ENCODE measurements at places on chromosomes 16 and 17.
A peak's percentile ranks its signal among the peaks of the same experiment; 100 is the strongest.

GRCh38 chr17:60463157-60463835, 41.0 kb downstream of the CHCT1 start:
- no peak for DNase-seq

DNA sequence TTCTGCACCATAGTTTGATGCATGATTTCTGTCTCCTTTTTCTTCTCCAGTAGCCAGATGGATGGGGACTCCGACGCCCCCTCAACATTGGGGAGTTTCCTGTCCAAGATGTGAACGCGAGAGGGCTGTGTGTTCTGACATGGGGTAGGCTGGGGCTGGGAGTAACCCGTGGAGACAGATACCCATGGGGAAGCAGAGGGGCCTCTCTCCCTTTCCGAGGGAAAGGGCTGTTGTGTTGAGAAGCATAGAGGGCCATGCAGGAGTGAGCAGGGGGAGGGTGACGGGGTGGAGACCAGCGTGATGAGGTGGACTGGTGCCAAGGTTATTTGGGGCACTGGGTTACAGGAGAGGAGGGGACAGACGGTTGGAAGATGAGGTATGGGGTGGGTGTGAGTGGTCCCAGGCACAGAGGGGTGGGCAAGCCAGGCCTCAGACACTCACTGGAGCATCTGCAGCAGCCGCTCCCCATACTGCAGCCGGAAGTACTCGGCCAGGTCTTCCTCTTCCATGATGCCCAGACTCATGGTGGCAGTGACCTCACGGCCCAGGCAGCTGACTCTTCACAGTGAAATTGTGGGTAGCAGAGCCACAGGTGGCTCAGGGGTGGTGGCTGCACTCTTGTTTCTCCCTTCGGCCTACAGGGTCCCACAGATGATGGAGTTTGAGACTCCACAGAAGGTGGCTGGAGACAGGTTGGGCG, 400 bp downstream of the CCDC42 start:
- no peak for DNase-seq

DNA sequence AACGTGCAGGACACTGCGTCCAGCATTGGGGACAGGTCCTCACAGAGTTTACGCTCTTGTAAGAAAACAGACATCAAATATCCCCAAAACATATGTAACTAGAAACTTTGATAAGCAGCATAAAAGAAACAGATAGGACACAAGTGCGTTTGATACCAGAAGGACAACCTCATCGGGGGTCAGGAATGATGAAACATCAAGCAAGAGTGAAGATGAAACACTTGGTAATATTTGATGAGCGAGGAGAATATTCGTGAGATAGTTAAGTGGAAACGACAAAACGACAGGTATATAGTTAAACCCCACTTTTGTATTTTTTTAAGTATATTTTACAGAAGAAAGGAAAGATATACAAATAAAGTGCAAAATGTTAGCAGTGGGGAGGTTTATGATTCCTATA, 55.9 kb downstream of the NXN start:
- no peak for DNase-seq

DNA sequence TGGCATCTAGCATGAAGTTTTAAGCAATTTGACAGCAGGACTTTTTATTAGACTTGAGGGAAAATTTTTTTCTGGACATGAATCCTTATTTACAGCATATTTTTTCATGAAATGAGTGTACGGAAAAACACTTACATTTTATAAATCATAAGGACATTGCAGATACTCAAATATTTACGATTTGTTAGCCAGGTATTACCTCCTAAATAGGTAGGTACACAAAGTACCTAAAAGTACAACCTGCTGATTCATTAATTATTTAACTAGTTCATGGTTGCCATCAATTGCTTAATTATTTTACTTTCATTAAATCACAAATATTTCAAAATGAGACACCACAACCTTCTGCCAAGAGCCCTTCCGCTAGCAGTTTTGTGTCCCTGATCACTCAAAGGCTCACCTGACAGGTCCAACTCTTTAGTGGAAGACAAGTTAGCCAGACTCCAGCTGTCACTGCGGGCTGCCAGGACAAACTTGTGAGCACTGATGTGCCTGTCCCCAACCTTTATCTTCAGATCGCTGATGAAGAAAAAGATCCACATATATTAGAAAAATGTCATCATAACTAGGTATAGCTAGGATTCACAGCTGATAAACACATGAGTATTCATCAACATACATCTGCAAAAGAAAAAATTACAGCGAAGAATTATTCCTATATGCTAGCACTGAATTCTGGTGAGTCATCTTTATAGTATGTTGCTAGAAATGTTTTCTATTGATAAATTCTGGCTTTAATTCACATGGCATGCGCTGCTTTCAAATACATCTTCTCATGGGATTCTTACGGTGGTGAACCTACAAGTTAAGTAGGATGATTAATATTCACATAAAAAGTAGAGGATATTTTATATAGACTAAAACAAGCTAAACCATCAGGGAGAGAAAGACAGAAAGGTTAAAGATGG, 28.2 kb downstream of the ANKFY1 start:
- no peak for DNase-seq

GRCh38 chr17:74380959-74381808, 13.9 kb downstream of the GPR142 start:
- DNase-seq: no peak

DNA sequence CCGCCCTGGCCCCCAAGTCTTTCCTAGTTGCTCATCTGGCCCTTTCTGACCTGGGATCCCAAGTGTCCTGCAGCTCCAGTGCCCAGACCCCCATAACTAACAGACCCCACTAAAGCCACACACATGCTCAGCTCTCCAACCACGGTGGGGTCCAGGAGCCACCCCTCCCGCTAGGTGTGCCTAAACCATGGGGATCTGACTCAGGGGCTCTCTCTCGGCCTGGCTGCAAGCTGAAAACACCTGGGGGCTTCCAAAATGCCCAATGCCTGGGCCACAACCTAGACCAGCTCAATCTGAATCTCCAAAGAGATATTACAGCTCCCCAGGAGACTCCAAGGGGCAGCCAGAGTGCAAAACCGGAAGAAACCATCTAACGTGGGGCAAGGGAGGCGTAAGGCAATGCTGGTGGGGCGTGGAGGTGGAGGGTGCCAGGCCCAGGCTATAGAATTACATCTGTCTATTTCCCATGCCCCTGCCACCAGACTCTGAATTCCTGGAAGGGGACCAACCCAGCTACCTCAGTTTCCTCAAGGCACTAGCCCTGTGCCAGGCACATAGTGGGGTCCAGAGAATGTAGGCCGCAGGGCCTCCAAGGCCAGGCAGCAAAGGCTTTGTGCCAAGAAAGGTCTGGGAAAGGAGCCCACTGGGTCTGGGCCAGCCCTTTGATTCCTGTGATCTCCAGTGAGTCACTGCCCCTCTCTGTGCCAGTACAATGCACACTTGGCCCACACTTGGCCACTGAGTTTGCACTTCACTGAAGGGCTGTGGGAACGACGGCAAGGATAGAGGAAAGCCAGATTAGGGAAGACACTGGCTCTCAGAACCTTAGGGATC, 3.3 kb downstream of the CD2BP2 start:
- DNase-seq: peak; percentile 74

DNA sequence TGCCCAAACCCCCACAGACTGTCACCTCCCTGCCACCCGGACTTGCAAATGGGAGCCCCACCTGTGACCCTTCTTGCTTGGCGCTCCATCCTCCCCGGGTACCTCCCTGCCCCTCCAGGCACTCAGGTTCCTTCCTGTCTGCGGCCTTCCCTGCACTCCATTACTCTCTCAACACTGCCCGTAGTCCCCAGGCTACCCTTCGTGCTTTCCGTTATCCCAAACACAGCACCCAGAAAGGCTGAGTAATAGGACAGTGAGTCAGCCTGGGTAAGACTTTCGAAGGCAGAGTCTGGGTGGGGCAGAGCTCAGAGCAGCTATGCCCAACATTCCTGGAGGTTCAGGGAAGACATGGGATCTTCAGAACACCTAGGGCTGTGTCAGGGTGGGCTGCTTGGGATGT, 16.6 kb upstream of the C16orf74 start:
- peak; percentile 75 for DNase-seq

DNA sequence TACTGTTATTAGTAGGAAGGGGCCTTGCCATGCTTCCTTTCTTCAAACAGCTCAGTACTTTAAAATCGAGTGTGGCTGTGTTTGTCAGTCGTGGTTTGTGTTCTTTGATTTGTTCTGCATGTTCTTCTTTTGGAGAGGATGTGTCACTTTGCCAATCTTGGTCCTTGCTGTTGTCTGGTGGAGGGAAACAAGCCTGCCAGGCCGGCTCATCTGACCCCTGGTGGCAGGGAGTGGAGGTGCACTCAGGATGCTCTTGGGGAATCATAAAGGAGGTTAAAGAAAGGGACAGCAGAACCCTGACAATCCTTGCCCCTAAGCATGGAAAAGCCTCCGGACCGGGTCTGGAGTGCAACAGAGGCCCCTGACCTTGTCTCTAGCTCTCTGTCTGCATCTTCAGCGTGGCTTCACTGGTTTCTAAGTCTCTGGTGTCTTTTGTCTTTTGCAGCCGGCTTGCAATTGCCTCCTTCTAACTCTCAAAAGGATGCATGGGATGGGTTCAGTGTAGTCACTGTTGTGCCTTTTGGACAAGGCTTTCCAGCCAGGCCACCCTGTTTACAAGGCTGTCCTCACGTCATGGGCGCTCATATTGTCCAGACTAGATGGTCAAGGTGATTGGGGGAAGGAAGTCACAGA, 135.8 kb downstream of the WWOX start:
- DNase-seq: peak; percentile 78

DNA sequence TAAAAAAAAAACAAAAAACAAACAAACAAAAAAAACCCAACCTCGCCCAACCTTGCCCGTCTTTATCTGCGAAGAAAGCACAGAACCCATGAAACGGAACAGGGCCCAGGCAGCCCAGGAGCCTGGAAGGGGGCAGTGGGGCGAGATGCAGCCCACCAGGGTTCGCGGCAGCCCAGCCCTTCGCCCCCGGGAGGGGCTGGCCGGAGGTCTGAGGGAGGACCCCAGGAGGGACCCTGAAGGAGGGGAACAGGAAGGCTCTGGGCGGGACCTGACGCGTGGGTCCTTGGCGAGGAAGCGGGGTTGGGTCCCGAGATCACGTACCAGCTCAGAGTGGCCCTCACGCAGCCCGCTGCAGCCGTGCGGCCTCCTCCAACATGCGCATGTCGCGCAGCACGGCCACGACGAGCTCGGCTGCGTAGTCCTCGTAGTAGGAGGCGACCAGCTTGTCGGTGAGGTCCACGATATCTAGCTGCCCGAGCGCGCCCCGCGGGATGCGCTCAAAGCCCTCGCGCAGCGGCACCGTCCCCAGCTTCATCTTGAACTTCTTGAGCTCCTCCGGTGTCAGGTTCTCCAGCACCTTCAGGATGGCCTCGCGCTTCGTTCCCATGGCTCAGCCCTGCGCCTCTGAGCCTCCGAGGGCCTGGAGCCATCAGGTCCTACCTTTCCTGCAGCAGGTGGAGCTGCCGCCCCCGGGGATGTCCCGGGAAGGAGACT, at the start of gene PYDC1:
PYDC1 (minus strand) TSS at position 714 of the 714 bp plus-strand sequence; CDS start at position 607, 107 bp downstream.
- DNase-seq: no peak

DNA sequence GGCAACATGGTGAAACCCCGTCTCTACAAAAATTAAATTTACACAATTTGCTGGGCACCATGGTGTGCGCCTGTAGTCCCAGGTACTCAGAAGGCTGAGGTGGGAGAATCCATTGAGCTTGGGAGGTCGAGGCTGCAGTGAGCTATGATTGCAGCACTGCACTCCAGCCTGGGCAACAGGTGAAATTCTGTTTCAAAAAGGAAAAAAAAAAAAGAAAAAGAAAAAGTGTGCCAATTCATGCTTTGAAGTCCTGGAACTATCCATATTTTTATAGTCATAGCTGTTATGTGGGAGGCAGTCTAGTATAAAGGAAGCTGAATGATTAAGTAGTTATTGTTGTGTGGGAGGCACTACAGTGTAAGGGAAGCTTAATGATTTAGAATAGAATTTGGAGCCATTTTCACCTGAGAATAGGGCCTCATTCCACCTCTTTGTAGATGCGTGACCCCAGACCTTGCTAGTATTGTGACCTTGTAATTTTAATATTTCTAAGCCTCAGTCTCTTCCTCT, 31.6 kb downstream of the IQCK start:
- DNase-seq: no peak

GRCh38 chr16:9258423-9259051, 167.1 kb downstream of the HAPSTR1 start:
- peak; percentile 73 for DNase-seq

GRCh38 chr16:19876501-19877059, 8.1 kb downstream of the GPRC5B start:
- no peak for DNase-seq

- no peak for DNase-seq
Observed at GRCh38 chr17:14731591-14731990, 430.7 kb downstream of the HS3ST3B1 start.

GRCh38 chr16:63323722-63324705, 1287.8 kb upstream of the CDH8 start:
- DNase-seq: no peak

DNA sequence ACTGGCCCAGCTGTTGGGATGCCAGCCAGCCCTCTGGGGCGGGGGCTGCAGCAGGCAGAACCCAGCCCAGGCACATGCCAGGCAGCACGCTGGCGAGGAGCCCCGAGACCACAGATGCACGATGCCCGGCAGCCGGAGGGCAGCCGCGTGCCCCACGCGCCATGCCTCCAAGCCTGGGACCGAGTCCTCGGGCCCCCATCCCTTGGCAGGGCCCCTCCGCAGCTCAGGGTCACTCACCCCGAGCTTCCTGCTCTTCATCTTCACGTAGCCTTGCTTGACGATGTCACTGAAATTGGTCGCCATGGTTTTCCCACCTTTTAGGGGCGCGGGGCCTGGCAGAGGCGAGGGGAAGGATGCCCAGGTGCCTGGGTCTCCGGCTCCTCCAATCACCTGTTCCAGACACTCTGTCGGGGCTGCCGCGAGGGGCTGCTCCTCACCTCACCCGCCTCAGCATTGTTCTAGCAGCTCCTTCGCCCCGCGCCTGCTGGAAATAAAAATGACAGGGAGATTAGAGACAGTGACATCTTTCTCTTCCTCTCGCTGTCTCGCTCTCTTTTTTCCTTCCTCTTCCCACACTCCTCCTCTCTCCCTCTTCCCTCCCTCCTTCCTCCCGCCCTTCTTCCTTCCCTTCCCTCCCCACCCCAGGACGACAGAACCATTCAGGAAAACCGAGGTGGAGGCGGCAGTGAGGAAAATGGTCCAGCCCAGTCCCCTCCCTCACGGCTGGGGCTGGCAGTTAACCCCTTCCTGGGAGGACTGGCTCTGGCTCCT, 6.9 kb downstream of the DOK4 start:
- DNase-seq: peak; percentile 53

DNA sequence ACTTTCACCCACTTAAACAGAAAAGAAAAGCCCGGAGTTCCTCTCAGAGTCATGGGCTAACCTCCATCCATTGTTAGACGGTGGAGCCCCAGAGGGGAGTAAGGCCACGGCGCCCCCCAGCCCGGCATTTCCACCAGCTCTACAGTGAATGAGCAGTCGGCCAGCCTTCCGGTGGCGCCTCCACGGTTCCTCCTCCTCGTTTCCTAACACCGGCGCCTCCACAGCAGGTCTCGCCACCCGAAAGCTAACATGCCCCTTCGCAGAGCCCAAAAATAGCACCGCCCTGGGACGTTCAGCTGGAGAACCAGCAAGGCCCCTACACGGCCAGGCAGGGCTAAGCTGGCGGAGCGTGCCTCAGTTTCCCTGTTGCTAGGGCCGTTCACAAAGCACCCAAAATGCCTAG, 858 bp downstream of the MMD start:
- peak; percentile 86 for DNase-seq

Data from posterior cingulate gyrus (tissue), 11 donors.